HEK293T (cell line): ENCODE measurements at places on chromosomes 2 and 18.

- no peak for DNase-seq
These were observed 54.7 kb upstream of the HAAO start for GRCh38 chr2:42846932-42847595.

DNA sequence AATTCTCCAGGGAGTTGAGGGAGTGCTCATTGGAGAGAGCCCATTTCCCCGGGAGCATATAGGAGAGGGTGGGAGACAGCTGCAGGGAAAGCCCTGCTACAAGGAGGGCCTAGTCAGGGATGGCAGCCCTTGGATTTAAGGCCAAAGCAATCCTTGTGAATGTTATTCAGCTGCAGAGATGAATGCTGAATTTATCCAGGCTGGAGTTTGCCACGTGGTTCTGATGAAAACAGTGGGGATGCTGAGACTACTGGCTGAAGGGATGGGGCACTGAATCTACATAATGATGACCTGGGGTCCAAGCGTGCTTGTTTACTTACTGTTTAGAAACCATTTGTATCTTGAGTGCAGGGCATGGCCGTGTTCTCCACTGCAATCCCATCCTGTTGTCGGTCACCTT is 35.6 kb upstream of the RNF149 start:
- DNase-seq: no peak

DNA sequence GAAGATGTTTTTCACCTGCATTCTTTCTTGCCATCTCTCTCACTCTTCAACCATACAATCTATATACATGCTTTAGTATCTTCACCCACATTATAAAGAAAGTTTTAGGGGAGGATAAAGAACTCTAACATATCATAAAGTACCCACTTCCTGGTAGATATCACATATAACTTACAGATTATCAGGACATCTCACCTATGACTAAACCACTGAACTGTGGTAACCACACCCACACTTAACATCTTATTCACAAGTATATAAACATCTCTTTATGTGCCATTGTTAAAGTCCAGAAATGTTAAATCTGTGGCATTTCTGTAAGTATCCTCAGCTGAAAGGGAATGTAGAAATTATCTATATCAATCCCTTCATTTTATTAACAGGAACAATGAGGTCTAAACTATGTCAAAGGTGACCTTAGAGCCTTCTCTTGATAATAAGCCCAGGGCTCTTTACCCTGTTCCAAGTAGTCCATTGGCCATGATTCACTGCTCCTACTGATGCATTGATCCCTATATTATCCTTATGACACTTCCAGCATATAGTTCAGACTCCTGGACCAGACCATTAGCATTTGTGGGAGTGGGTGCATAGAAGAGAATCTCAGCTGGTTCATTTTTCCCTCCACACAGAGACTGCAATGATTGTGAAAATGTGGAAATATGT is 182.4 kb downstream of the SUCLG1 start:
- DNase-seq: no peak

DNA sequence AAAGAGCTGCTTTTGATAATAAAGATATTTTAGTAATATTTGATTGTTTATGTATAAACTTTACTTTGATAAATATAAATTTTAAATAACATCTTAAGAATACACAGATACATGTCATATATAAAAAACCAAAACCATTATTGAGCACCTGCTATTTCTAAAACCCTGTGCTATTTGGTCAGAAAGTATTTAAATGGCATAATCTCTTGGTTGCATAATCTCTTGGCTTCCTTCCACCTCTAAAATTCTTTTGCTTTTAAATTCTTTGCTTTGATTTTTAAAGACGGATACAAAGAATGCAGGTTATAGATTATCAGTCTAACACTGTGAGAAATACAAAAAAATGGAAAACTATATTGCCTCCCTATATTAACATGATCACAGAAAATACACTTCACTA is 36.9 kb downstream of the ACMSD start:
- no peak for DNase-seq

DNA sequence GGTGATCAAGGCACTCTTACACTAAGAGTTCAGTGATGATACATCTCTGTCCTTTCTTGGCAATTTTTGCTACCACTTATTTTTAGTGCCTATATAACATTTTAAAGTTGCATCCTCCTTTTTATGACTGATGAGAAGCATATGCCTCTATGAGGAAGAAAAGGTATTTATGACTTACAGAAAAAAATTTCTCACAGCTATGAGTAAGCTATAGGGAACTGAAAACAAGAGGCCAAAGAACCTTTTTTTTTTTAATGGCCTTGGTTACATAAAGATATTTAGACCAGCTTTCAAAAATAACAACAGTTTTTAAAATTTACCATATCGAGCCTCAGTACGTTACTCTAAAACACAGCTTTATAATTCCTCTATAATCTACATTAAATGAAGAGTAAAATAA is 21.3 kb downstream of the MBD5 start:
- no peak for DNase-seq

- DNase-seq: no peak
These were observed 54.1 kb upstream of the ODC1 start for GRCh38 chr2:10501980-10502802.

DNA sequence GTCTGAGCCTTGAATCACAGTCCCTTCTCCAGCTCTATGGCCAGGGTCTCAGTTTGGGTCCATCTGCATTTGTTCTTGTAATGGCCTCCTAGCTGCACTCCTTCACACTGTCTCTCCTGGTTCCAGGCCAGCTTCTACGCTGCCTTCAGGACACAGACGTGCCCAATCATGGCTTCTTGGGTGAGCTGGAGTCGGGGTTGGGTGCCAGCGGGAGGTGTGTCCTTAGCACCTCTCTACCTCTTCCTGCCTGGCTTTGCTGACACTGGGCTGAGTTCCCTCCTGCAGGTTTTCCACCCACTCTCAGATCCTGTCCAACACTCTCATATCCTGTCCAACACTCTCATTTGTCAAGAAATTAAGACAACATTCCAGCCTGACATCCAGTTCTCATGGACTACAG is 9.6 kb downstream of the TRPM8 start:
- no peak for DNase-seq

DNA sequence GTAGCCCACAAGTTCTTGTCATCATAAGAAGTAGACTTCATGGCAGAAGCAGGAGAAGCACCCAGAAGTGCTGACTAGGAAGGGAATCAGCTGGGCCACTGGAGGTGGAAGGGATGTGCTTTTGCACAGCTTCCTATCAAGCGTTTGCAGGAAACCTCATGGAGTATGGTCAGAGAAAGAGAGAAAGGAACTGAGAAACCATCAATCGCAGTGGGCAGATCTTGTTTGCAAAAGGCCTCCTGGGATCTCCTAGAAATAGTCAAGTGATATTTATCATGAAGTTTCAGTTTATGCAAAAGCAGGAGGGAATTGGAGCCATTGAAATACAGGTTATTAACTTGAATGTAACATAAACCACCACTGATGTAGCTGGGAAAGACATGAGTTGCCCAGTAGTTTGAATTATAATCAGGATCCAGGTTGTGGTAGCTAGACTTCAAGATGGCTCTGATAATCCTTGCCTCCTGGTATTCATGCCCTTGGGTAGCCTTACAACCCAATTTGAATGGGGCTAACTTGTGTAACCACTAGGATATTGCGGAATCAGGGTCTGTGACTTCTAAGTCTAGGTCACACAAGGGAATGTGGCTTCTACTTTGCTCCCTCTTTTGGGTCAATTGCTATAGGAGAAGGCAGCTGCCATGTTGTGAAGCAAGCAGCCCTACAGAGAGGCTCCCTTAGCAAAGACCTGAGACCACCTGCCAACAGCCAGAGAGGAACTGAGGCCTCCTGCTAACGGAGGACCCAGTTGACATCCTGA is 69.8 kb upstream of the TCF4 start:
- DNase-seq: no peak

- DNase-seq: no peak
These were observed 94.9 kb downstream of the ARL6IP6 start for GRCh38 chr2:152813351-152813750.

- no peak for DNase-seq
These were observed 20.1 kb downstream of the SLC66A3 start for GRCh38 chr2:11175293-11175795.

- DNase-seq: no peak
These were observed 244.3 kb downstream of the CNTNAP5 start for GRCh38 chr2:124269348-124269747.

DNA sequence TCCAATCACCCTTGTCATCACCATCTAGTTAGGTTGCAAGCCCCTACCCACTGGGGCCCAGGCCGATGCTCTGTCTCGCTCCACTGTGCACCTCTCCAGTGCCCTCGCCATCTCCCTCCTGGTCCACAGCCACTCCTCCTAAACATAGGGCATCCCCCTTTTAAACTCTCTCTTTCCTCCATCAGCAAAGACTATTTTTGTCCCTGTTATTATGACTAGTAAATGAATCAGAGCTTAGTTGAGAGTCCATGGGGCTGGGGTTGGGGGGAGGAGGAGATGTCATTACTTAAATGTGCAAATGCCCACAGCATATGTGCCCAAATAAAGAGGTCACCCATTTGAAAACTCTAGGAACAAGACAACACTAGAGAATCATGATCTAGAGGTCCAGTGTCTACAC is 167.4 kb downstream of the TRABD2A start:
- DNase-seq: no peak

- no peak for DNase-seq
These were observed 191.2 kb downstream of the MGAT5 start for GRCh38 chr2:134445116-134445515.
